ENCODE measurements at places on chromosomes 2 and 18.

GRCh38 chr2:159034713-159035112 is 66.3 kb downstream of the TANC1 start:
- no peaks in the 10 kb centered on the region for H3K36me3 ChIP-seq
- H3K4me3 ChIP-seq = no peak overlapping the region
- no peak for DNase-seq
- H3K27ac ChIP-seq = no peak overlapping the region
- H3K27me3 ChIP-seq = peaks cover 8% of the 10 kb centered on the region
- peaks cover 7% of the 10 kb centered on the region for H3K4me1 ChIP-seq

DNA sequence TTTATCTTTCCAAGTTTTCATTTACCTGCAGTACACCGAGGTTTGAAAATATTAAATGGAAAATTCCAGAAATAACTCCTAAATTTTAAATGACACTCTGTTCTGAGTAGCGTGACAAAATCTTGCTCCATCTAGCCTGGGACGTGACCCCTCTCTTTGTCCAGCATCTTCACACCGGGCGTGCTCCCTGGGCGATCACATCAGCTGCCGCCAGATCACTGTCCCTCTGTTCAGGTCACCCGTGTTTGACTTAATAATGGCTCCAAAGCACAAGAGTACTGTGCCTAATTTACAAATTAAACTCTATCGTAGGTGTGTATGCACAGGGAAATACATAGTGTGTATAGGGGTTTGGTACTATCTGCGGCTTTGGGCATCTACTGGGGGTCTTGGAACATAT is 6.1 kb upstream of the TMEM185B start:
- H3K36me3 ChIP-seq = no peaks in the 10 kb centered on the region
- H3K27me3 ChIP-seq = no peaks in the 10 kb centered on the region
- DNase-seq = no peak
- no peak overlapping the region for H3K4me3 ChIP-seq
- no peak overlapping the region for H3K27ac ChIP-seq
- H3K4me1 ChIP-seq = peaks cover 15% of the 10 kb centered on the region

- H3K27ac ChIP-seq = no peak overlapping the region
- no peaks in the 10 kb centered on the region for H3K4me1 ChIP-seq
- H3K27me3 ChIP-seq = peaks cover 19% of the 10 kb centered on the region
- H3K36me3 ChIP-seq = no peaks in the 10 kb centered on the region
- peak; percentile 86 for DNase-seq
Measured at GRCh38 chr2:64330281-64331113, 123.5 kb upstream of the LGALSL start.

DNA sequence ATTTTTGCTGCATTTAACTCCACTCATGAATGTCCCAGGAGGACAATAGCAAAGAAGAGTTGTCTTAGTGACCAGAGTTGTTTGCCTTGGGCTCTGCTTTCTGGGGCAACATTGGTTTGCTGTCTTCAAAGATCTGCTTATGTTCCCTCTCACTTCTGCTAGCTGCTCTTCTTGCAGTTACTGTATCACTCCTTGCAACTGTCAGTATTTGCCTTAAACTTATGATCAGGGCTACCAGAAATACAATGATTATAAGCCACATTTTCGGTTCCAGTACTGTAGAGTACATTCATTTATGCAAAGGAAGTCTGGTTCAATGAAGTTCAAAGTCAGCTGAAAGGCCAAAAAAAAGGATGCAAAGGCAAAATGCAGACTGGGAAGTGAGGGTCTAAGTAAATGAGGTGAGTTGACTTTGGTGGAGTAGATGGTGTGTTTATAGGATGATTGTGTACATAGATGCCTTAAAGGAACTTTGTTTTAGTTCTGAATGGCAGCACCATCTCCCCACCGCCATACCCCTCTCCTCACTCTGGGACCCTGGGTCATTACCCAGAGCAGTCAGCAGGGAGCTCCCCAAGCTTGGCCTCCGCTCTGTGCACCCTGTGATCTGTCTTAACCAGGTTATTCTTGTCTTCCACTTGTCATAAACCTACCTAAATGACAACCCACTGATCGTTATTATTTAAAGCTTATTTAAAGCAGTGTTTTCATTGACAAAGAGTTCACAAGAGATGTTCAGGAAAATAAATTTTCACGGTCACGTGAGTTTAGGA is 236.0 kb downstream of the DOK6 start:
- H3K36me3 ChIP-seq = no peaks in the 10 kb centered on the region
- no peaks in the 10 kb centered on the region for H3K27me3 ChIP-seq
- no peak overlapping the region for H3K4me3 ChIP-seq
- H3K27ac ChIP-seq = no peak overlapping the region
- H3K4me1 ChIP-seq = no peaks in the 10 kb centered on the region
- DNase-seq = no peak

DNA sequence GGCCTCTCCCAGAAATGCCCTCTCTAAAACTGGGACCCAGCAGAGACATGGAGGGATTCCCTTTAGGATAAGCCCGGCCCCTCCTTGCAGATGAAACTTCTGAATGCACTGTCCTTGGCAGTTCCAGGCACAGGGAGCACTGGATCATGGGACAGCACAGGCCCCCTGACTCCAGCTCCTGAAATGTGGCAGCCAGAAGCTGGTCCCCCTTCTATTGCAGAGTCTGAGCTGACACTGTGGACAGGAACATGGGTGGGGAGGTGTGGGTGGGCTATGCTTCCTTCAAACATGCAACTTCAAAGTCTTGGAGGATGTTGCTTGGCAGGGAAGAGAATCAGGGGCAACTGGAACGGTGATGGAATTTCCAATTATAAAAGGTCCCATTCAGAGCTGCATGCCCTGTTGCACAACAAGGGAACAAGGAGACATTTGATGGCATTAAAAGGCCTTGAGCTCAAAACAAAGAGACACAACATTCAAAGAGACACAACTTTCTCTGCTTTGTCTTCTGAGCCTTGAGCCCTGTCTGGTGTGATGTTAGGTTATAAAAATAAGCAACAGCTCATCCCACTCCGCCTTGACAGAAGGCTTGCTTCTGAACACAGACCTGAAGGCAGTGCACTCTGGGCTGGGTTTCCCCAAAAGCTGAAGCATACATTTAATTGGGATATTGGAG is 239.0 kb downstream of the OSR1 start:
- no peak for DNase-seq
- H3K4me3 ChIP-seq = no peak overlapping the region
- H3K4me1 ChIP-seq = no peaks in the 10 kb centered on the region
- H3K36me3 ChIP-seq = no peaks in the 10 kb centered on the region
- no peak overlapping the region for H3K27ac ChIP-seq

GRCh38 chr18:9221040-9221439 is 84.5 kb downstream of the ANKRD12 start:
- no peak overlapping the region for H3K27ac ChIP-seq
- no peaks in the 10 kb centered on the region for H3K27me3 ChIP-seq

- no peak overlapping the region for H3K4me3 ChIP-seq
- H3K4me1 ChIP-seq = no peaks in the 10 kb centered on the region
- peaks cover 7% of the 10 kb centered on the region for H3K27me3 ChIP-seq
- no peak for DNase-seq
Measured at GRCh38 chr18:50188652-50189051, 6.3 kb downstream of the MYO5B start.

GRCh38 chr2:106012001-106012590 is 182.0 kb downstream of the UXS1 start:
- no peak overlapping the region for H3K27ac ChIP-seq
- no peaks in the 10 kb centered on the region for H3K36me3 ChIP-seq
- H3K4me1 ChIP-seq = no peaks in the 10 kb centered on the region
- no peak overlapping the region for H3K4me3 ChIP-seq
- no peaks in the 10 kb centered on the region for H3K27me3 ChIP-seq

DNA sequence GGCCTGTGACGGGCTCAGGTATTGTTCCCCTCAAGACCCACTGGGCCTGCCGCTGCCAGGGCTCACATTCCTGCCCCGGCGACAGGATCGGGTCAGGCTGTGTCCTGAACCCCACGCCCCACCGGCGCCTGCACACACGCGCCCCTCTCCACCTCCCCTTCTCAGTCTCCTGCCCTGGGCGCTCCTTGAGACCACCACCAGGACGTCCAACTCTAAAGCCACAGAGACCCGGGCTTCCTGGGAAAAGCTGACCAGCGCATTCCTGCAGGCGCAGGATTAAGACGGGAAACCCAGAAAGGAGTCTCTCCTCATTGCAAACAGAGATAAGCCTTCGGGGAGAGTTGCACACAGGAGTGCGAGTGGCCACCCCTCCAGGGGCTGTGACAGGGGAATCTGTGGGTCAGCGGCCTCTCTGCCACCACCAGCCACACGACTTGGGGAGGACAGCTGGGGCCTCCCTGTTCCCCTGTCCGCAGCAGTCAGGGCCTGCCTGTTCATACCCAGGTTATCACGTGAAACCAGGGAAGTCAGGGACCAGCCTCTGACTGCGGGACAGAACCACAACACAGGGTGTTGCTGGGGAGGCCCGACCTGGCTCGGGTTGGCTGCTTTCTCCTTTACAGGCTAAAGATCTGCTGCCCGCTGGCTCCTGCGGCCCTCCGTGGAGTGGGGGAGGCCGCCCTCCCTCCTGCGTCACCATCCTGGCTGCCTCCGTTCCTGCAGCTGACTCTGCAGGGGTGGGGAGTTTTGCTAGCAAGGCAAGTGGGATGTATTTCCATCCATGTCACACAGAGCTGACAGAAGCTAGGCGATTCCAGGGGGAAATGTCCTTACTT is 88.8 kb downstream of the ZCCHC2 start:
- 0 out of 2 replicates have a peak overlapping the region, but pooled peaks have one; percentile 13 for H3K4me3 ChIP-seq
- H3K4me1 ChIP-seq = peaks cover 19% of the 10 kb centered on the region
- DNase-seq = peak; percentile 57
- H3K36me3 ChIP-seq = no peaks in the 10 kb centered on the region
- H3K27me3 ChIP-seq = peaks cover 5% of the 10 kb centered on the region

DNA sequence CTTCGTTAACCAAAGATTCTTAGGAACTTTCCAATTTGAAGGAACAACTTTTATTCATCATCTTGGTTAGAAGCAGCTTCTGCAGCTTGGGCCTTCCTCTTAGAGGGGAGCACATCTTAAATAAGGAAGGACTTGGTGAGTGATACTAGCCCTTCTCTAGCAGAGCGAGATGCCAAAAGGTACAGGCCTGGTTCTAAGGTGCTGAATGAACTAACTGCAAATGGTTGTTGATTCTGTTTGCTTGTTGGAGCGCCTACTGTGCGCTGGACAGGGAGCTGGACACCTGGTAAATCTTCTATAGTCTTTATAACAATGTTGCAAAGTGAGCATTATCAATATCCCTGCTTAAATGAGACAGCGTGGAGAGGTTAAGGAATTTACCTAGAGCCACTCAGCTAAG is 127.1 kb downstream of the MYCN start:
- no peak overlapping the region for H3K4me3 ChIP-seq
- no peak for DNase-seq
- H3K27me3 ChIP-seq = no peaks in the 10 kb centered on the region
- no peaks in the 10 kb centered on the region for H3K4me1 ChIP-seq
- no peaks in the 10 kb centered on the region for H3K36me3 ChIP-seq

DNA sequence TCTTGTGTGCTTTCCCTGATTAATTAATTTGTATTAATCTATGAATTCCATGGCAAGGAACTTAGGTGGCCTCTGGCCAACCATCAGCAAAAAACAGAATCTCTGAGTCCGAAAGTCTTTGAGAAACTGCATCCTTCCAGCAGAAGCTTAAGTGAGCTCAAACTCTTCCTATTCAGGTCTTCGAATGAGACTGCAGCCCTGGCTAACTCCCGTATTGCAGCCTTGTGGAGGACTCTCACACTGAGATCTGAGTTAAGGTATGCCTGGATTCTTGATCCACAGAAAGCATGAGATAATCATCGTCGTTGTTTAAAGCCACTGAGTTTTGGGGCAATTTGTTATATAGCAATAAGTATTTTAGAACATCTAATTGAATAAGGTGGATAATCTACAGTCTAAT is 1143.9 kb upstream of the NXPH2 start:
- no peaks in the 10 kb centered on the region for H3K4me1 ChIP-seq
- DNase-seq = no peak
- no peak overlapping the region for H3K4me3 ChIP-seq
- H3K27me3 ChIP-seq = no peaks in the 10 kb centered on the region
- H3K27ac ChIP-seq = no peak overlapping the region

DNA sequence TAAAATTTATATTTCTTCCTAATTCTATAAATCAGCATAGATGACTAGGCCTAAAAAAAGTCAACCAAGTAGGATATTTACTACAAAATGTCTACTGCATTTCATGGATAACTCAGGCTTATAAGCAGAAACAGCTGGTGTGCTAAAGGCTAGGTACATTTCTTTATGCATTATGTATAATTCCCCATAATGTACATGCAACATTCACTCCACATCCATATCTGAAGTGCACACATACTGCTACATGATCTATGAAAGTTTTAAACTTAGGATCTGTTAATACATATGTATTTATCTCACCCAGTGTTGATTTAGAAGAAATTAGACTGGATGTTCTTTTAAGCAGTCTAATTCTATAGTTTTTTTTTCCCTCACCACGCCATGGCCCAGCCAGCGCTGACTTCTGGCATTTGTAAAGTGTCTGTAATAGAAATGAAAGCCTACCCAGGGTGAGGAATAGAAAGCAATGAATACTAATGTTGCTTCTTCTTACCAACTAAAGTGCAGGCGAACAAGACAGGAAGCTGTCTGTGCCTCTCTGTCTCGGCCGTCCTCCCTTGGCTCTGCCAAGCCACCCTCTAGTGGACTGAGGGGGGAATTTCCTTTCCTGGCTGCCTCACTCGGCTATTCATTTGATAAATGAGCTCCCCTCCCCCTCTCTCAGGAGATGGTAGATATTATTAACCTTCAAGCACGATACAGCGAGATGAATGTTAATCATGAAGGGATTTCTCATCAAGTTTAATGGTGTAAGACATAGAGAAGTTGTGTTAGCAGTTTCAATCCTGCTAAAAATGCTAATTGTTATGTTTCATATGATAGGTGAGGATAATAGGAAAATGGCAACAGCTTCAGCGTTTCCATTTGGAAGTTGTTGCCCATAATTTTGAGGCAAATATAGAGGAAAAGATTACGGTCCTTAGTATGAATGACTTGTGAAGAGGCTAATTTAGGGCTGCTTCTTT is 384.5 kb downstream of the MTX2 start:
- DNase-seq = peak; percentile 29
- H3K27ac ChIP-seq = no peak overlapping the region
- H3K4me3 ChIP-seq = no peak overlapping the region
- no peaks in the 10 kb centered on the region for H3K4me1 ChIP-seq
